ENCODE measurements at places on chromosomes 6 and 20.
A peak's percentile ranks its signal among the peaks of the same experiment; 100 is the strongest.

DNA sequence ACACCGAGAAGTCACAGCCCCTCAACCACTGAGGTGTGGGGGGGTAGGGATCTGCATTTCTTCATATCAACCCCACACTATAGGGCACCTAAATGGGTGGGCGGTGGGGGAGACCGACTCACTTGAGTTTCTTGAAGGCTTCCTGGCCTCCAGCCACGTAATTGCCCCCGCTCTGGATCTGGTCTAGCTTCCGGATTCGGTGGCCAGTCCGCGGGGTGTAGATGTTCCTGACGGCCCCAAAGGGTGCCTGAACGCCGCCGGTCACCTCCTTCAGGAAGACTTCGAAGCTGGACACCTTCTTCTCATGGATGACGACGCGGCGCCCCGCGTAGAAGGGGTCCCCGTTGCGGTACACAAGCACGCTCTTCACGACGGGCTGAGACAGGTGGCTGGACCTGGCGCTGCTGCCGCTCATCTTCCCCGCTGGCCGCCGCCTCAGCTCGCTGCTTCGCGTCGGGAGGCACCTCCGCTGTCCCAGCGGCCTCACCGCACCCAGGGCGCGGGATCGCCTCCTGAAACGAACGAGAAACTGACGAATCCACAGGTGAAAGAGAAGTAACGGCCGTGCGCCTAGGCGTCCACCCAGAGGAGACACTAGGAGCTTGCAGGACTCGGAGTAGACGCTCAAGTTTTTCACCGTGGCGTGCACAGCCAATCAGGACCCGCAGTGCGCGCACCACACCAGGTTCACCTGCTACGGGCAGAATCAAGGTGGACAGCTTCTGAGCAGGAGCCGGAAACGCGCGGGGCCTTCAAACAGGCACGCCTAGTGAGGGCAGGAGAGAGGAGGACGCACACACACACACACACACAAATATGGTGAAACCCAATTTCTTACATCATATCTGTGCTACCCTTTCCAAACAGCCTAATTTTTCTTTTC, at the start of gene DCDC2:
DCDC2 (minus strand) TSS at position 724 of the 883 bp plus-strand sequence; CDS start at position 415, 309 bp downstream.
- DNase-seq: no peak

GRCh38 chr6:14640631-14641030, 523.1 kb downstream of the CD83 start:
- no peak for DNase-seq

- DNase-seq: no peak
Observed at GRCh38 chr6:33751771-33752645, 5.3 kb upstream of the IP6K3 start.

DNA sequence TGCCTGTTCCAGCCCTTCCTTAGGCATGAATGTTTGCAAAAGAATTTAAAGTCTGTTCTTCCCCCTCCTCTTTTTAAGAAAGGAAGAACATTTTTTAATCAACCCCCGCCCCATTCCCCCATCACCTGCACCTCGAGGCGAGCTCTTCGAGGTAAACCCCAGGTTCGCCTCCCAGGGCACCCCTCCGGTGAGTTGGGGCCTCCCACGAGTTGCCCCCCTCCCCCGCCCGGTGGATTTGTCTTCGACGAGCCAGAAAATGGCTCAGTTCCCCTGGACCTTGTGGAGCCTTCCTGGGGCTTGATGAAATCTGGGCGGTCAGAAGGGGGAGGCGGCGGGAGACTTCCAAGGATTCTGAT, 256 bp upstream of the OVOL2 start:
- no peak for DNase-seq

GRCh38 chr20:9128568-9128967, 59.7 kb downstream of the PLCB4 start:
- DNase-seq: no peak

DNA sequence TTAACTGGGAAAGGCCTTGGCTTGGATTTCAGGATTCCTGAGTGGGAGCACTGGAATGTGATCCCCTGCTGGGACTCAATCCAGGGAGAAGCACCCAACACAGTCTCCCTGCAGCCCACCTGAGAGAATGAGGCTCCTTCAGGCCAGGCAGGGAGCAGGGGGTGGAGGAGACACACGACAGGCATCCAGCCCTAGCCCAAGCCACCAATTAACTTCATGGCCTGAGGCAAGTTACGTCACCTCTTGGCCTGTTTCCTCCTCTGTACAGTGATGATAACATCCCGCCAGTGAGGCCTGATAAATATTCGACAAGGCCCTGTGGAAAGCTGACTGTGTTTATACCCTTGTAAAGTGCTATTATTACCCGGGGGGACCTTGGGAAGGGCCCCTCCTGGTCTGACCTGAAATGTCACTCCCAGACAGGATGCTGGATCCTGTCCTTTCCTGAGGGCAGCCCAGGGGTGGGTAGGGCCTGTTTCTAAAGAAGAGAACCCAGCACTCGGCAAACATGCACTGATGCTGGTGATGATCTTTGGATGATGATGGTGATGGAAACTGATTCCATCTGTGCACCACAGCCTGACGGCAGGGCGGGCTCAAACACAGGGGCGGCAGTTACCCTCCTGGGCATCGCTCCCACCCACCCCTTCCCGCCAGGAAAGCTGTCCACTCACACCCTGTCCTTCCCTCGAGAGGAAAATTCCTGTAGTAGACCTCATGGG, 12.4 kb downstream of the FRS3 start:
- DNase-seq: peak; percentile 64

- DNase-seq: peak; percentile 34
Observed at GRCh38 chr20:38730989-38731737, 6.9 kb downstream of the SLC32A1 start.

DNA sequence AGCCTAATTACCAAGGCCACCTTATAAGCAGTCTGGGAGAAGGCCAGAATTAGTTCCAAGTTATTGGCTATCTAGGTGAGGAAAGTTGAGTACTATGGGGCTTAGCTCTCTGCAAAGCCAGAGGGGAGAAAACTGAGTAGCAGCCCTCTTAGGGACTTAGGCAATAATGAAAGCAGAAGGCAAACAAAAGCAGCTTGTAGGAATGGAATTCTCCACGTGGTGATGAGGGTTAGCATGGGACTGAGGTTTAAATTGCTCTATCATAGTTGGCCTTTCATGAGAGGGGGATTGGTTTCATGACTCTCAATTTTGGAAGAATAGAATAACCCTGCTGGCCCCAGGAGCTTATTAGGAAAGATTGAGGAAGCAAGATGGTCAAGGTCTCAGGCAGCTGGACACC, 7.0 kb upstream of the UBE2J1 start:
- DNase-seq: no peak

GRCh38 chr20:50372770-50373088, 137.5 kb upstream of the PTPN1 start:
- no peak for DNase-seq

DNA sequence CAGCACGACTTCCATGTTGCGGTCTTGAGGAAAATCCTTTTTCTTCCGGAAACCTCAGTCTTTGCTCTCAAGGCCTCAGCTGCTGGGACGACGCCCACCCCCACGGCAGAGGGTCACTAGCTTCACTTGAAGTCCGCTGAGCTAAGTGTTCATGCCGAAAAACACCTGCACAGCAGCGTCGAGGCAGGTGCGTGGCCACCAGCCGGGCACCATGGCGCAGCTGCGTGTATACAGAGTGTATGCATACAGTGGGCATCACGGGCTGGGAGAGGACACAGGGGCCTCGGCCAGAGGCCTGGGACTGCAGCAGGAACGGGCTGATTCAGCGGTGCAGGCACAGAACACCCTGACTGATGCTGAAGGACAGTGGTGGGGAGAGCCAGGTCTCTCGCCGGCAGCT, 20.1 kb downstream of the KCNQ2 start:
- no peak for DNase-seq

- DNase-seq: no peak
Observed at GRCh38 chr6:33592595-33593413, 12.7 kb upstream of the BAK1 start.

- no peak for DNase-seq
Observed at GRCh38 chr6:113493991-113494390, 363.2 kb upstream of the MARCKS start.

- DNase-seq: no peak
Observed at GRCh38 chr6:163252061-163252591, 162.4 kb upstream of the QKI start.

- no peak for DNase-seq
Observed at GRCh38 chr6:167826896-167827582, at the start of gene AFDN. Gene AFDN, plus strand, starts transcription at chr6:167826911. Its CDS starts 222 bp downstream, at chr6:167827133.

GRCh38 chr6:36769676-36770499, 69.4 kb downstream of the CPNE5 start:
- peak; percentile 44 for DNase-seq

GRCh38 chr6:166365221-166365620, 17.5 kb downstream of the MPC1 start:
- peak; percentile 51 for DNase-seq

DNA sequence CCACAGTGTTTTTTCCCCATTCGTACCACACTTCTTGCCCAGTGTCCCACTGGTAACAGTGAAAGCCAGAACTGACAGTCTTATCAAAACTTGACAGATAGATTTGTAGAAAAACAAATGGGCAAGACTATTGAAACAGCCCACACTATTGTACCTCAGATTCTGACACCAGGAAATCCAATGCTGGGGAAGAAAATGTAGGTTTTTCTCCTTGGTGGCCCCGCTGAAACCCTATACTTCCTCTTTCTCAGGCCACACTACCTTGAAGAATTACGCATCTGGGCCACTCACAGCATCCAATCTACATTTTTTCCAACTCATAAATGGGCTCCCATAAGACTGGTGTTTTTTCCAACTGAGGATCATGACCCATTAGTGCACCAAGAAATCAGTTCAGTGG, 90.9 kb upstream of the HDDC2 start:
- no peak for DNase-seq

GRCh38 chr20:35271073-35271882, 6.6 kb downstream of the MMP24OS start:
- no peak for DNase-seq

DNA sequence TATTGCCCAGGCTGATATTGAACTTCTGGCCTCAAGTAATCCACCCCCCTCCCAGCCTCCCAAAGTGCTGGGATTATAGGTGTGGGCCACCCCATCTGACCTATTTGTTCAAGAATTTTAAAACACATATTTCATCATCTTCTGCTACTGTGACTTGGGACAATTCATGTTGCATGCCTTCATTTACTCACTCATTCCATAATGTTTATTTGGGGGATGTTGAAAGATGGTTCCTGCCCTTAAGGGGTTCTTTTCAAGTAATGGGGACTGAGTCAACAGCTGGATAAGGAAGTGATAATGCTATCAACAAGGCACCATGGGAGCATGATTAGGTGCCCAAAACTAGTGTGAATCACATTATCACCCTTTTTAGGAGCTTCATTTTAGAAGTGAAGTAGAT, 62.0 kb downstream of the CRYBG1 start:
- DNase-seq: peak; percentile 6

- peak; percentile 35 for DNase-seq
Observed at GRCh38 chr20:45987108-45987780, 15.2 kb upstream of the ZNF335 start.

DNA sequence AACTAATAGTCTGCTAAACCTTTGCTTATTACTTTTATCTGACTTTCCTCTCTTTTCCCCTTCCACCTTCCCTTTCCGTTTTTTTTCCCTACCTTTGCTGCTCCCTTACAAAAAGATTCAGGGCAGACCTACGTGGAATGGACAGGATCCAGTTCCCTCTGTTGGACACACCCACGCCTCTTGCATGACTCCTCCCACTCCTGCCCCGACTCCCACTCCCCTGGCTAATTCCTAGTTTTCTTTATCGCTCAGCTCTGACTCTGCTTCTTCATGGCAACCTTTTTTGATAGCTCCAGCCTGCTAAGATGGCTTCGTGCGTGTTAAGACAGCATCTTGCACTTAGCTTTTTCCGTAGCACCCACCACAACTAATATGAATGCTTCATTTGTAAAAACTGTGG, 715.6 kb upstream of the NRSN1 start:
- DNase-seq: no peak

DNA sequence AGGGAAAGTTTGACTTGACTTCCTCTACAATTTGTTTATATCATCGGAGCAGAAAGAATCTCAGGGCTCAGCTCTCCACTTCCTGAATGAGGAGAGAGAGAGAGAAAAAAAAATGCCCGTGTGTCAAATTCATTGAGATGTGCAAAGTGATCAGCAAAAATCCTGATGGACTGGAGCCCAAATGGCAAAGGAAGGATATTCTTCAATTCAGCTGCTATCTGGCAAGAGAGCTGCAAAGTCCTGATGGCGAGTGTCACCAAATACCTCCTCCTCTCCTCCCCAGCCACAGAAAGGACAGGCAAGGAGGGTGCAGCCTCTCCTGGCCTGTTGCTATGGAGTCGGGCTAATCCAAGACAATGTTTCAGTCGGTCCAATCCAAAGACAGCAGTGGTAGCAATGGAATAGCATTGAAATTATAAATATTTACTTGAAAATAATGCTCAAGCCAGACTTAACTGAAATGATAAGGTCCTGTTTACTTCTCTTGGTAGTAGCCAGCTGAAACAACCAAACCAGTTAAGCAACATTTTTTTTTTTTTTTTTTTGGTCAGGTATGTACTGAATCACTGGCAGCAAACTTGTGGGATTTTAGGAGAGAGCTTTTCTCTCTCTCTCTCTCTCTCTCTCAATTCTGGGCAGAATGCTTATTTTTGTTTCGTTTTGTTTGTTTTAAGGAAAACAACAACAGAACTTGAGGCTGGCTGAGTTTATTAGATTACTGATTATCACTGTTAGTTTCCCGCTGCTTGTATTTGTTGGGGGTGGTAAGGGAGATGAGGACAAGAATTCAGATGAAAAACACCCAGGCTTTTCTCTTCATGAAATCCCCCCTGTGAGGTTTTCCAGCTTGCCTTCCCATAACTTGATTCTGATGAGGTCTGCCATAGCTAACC, 204.2 kb downstream of the BCAS1 start:
- DNase-seq: peak; percentile 50

DNA sequence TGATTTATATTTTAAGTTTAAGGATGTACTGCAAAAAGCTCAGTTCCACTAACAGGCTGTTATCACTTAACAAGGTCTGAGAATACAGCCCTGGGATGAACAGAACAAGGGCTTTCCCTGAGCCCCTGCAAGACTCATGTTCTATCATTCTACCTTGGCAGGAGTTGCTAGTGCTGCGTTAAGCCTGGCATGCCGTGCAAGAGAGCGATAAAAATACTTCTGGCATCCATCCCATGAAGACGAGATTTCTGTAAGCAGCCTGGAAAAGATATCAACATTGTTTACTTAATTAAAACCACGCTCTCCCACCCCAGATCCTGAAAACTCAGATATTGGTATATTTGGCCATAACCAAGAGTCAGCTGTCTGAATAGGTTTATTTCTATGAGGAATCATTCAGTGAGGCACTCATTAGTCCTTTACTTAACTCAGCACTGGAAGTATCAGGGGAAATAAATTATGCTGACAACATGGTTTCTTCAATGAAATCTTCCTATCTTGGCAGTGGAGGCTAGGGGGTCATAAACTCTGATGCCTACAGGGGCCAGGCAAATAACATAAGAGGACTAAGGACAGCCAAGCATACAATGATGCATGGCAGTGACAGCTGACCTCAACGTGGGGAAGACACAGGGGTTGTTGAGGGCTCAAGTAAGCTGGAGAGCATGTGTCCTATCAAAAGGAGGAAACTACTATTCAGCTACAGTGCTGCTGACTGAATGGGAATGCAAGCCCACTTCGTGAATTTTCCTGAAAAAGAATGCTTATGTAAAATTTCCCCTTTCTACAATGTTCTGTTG, 37.6 kb upstream of the LYRM2 start:
- peak; percentile 34 for DNase-seq
